ENCODE measurements at places on chromosomes 3 and 15.

DNA sequence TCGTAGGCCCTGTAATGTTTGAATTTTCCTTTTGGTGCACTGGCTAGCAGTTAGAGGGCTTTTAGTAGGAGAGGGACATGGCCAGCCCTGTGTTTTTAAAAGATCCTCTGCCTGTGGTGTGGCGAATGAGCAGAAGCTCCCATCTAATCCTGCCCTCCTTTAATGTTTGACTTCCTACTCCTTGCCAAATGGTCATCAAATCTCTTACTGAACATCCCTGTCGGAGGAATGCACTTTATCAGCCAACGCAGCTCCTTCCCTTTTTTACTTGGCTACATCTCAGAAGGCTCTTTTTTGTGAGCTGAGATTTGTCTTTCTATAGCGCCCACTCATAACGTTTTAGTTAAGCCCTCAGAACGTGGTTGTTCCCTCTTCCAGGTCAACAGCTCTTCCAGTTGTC is 44.8 kb downstream of the MAP2K5 start:
- DNase-seq, result no peak

- no peak for DNase-seq
Measured at GRCh38 chr3:184457329-184457728, 77.5 kb downstream of the CHRD start.

GRCh38 chr15:60800299-60801072 is 321.5 kb upstream of the ICE2 start:
- no peak for DNase-seq

DNA sequence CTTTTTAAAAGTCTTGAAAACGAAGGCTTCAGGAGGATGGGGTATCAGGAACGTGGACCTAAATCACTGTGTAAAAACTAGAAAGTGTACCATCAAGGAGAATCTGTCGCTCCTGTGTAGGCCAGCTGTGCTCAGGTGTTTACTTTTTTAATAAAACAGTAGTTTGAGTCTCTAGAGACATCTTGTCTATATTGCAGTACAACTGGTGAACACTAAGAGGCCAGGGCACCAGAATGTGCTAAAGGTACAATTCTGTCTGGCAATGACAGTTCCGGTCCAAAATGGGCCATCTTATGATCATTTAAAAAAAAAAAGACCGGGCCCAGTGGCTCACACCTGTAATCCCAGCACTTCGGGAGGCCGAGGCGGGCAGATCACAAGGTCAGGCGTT is 61.8 kb upstream of the MCF2L2 start:
- DNase-seq, result no peak

DNA sequence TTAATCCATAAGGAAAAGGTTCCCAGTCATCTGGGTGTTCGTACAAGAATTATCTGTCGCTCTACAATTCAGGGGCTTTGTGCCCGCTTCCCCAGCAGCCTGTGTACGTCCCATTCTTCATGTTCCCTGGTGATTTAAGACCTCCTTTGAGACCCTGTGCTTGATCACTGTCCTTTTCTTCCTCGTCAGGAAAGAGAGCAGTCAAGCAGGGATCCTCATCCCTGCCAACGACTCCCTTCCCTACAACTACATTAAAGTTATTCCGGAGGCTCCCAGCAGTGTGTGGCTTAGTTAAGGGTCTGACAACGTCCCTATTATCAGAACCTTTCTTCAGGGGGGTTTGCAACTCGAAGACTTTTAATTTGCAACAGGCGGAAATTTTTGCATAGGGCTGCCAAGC is 175.7 kb downstream of the FOXP1 start:
- DNase-seq, result no peak

DNA sequence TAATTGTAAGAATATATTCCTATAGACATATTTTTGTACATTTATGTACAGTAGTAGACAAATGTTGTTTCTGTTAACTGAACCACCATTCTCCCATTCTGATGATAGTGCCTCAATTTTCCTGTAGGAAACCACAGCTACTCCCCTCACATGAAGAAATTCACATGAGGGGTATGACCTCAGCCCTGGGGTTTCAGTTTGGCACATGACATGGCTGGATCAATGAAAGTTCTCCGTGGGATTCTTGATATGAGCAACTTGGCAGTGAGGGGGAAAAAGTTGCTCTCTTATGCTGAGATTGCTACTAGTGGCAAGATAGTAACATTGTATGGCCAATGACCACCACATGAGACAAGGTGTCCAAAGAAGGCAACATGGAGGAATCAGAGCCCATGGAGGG is 1090.3 kb upstream of the CFAP20DC start:
- DNase-seq, result no peak

GRCh38 chr3:184323696-184324095 is 9.3 kb downstream of the EIF4G1 start:
- no peak for DNase-seq

GRCh38 chr3:171996178-171996817 is 43.1 kb upstream of the FNDC3B start:
- DNase-seq, result no peak

DNA sequence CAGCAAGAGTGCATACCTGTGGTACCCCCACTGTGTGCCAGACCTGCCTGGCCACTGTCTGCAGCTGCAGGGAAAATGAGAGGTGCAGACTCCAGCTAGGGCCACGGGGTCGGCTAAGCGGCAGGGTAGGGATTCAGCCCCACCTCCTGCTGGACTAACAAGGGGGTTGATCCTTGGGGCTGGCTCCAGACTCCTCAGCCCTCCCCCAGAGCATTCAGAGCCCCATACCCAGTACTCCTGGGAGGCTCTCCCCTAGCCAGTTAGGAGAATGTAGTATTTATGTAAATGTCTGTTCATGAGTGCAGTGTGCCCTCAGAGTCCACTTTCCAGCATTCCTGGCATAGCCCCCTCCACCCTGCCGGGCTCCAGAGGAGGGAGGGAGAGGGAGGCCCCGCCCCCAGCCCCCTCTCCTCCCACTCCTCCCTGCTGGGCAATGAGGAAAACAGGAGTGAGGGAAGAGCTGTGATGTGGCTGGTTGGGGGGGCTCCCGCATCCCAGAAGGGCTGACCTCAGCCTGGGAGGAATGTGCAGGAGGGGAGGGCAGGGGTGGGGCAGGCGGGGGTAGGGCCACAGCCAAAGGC is 4.5 kb upstream of the SEMA3B start:
- no peak for DNase-seq

- no peak for DNase-seq
Measured at GRCh38 chr15:32683906-32684584, 33.8 kb upstream of the GREM1 start.

GRCh38 chr3:63565220-63565619 is 87.3 kb upstream of the SNTN start:
- no peak for DNase-seq

GRCh38 chr3:124385996-124386395 is 344.3 kb upstream of the UMPS start:
- DNase-seq, result no peak

GRCh38 chr15:37574985-37575384 is 359.5 kb upstream of the TMCO5A start:
- DNase-seq, result no peak

DNA sequence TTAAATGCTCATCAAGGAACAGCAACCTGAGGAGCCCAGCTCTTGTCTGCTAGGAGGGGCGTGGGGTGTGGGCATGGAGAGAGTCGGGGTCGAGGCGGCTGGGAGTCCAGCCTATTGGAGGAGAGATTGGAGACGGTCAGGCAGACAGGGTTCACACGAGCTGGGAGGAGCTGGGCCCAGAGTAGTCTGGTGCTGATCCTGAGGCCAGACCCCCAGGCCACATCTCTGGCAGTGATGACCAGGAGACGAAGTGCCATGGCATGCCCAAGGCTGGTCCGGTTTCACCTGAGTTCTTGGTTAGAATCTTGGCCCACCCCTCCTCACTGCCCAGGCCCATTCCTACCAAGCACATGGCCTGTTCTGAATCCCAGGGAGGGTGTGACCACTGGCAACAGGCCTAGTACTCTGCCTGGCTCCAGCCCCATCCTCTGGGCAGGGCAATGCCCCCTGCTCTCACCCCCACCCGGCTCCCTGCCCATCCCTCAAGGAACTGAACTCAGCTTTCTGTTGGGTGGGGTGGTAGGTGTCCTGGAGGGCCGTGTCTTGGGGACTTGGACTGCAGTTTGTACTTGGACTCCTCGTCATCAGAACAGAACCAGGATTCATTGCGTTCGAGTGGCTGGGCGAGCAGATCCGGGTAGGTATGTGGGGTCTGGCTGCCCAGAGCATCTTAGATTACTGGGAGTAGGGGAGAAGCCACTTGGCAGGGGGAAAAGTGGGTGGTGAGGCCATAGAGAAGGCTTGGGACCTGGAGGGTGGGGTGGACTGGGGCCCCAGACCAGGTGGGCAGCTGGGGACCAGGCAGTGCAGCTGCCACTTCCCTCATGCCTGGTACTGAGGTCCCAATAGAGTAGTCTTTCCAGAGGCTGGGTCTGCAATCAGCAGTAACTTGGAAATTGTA is 20.8 kb downstream of the SLC28A1 start:
- no peak for DNase-seq

- DNase-seq, result no peak
Measured at GRCh38 chr3:10672422-10672821, 143.6 kb upstream of the SLC6A11 start.

GRCh38 chr15:73697033-73697467 is 12.9 kb downstream of the CD276 start:
- peak; percentile 92 for DNase-seq

DNA sequence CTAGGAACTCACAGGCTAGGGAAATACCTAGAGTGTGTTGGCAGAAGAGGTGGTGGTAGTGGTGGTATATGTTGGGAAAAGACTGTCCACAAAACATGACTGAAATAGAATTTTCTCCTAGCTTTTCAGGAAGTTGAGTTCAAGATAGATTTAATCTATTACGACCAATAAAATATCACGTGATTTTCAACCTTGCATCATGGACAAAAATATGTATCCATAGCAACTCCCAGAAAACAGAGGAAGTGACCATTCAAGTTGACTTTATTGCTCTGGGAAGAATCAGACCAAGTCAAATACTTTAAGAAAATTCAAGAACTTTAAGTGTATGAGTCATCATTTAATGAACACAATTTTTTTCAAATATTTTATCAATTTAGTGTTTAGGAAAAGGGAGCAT is 347.0 kb upstream of the ZNF385D start:
- DNase-seq, result no peak

- peak; percentile 63 for DNase-seq
Measured at GRCh38 chr3:179069762-179070390, 1.7 kb downstream of the ZMAT3 start.

DNA sequence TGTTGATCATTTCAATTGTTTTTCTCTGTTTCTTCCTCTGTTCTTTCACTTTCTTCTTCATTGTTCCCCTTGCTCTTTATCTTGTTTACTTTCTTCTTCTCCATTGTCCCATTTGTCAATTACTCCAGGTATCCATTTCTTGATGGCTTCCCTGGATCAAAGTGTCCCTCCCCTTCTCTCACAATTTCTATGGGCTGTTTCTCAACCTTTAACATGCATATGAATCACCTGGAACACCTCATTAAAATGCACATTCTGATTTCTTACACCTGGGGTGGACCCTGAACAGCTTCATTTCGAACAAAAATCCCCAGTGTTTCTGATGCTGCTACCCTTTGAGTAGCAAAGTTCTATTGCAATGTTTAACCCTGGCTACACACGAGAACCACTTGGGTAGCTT is 454.8 kb downstream of the EPHA6 start:
- DNase-seq, result no peak

- peak; percentile 40 for DNase-seq
Measured at GRCh38 chr3:123143669-123144411, 57.9 kb upstream of the SEC22A start.

DNA sequence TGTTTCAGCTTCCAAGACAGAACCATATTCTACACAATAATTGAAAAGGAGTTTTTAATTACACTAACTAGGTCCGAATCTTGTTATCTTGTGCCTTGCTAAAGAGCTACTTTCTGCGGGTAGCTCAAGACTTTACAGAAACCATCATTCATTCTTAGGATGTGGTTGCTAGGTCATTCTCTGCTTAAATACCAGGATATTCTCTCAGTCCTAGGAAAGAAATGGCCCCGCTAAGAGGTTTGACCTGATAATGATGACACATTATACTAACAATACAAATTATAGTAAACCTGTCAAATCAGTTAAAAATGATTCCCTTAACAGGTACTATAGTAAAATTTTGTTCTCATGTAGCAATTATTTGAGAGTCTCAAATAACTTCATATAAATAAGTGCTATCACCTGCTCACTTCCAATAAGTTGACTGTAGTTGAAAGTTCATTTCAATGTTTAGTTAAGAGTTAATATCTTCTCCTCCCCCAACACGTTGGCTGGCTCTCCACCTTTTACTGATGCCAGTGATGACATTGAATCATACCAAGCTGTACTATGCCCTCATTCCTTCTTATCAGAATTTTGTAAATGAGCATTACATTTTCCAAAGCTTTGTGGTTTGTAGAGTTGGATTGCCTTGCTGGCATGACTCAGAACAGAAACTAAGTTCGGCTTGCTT is 3.6 kb upstream of the C3orf85 start:
- no peak for DNase-seq

GRCh38 chr3:16484984-16485383 is 28.5 kb downstream of the RFTN1 start:
- DNase-seq, result no peak

- no peak for DNase-seq
Measured at GRCh38 chr3:50170689-50171088, 15.6 kb downstream of the SEMA3F start.

- DNase-seq, result no peak
Measured at GRCh38 chr15:51093839-51094605, 684 bp downstream of the TNFAIP8L3 start.

Data from NCI-H2081 (cell line).